ENCODE measurements at places on chromosomes 16 and 17.
A peak's percentile ranks its signal among the peaks of the same experiment; 100 is the strongest.

DNA sequence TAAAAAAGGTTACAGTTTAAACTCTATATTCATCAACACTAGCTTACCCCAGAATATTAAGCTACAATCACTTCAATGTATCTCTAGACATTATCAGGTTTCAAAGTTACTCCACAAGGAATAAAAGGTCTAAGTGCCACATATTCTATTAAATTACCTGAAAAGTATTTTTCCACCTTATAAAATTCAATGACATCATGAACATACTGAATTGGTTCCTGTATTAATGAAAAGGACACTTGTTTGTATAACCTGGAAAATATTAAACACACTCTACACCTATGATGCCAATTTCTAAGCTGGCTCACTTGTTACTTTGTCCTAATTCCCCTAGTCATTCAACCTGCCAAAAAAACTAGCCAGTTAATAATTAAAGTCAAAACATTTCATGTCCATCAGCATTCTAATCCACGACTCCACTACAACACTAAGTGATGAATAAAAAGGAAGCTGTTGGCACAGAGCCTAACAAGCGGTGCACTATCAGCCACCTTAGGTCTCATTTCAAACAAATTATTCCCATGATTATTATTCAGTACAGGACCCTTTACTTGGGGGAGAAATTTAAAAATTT, 12.2 kb downstream of the MED13 start:
- H3K27me3 ChIP-seq = no peaks in the 10 kb centered on the region
- DNase-seq = no peak
- H3K27ac ChIP-seq = no peak overlapping the region
- H3K4me3 ChIP-seq = no peak overlapping the region
- peaks cover 2% of the 10 kb centered on the region for H3K36me3 ChIP-seq

DNA sequence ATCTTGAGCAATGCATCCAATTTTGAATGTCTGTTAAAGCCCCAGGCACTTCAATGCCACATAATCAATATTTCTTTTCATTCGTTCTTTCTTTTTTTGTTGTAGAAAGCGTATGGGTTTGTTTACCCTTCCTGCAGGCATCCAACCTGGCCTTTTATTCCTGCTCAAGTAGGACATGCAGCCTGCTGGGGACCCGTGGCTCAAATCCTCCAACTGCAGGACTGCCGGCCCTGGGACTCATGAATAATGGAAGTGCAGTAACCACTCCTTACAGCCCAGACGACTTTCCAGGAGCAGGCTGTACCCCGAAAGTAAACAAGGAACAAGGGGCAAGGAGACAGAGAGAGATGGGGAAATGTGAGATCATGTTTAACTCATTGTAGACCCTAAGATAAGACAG, 126.4 kb downstream of the SALL1 start:
- H3K27me3 ChIP-seq = no peaks in the 10 kb centered on the region
- no peak overlapping the region for H3K4me3 ChIP-seq
- no peak for DNase-seq
- H3K27ac ChIP-seq = no peak overlapping the region
- H3K36me3 ChIP-seq = no peaks in the 10 kb centered on the region

GRCh38 chr16:89324056-89325010, 106.8 kb downstream of the ZNF778 start:
- no peak overlapping the region for H3K27ac ChIP-seq
- peaks cover 2% of the 10 kb centered on the region for H3K36me3 ChIP-seq
- peaks cover 40% of the 10 kb centered on the region for H3K4me1 ChIP-seq
- no peak for DNase-seq

GRCh38 chr16:8736123-8736668, 61.2 kb downstream of the TMEM186 start:
- H3K4me1 ChIP-seq = no peaks in the 10 kb centered on the region
- H3K27ac ChIP-seq = no peak overlapping the region
- no peak for DNase-seq
- no peak overlapping the region for H3K4me3 ChIP-seq
- peaks cover 1% of the 10 kb centered on the region for H3K36me3 ChIP-seq
- H3K27me3 ChIP-seq = no peaks in the 10 kb centered on the region

- H3K4me3 ChIP-seq = no peak overlapping the region
- H3K27me3 ChIP-seq = no peaks in the 10 kb centered on the region
- peaks cover 49% of the 10 kb centered on the region for H3K4me1 ChIP-seq
- H3K27ac ChIP-seq = no peak overlapping the region
- no peaks in the 10 kb centered on the region for H3K36me3 ChIP-seq
- DNase-seq = no peak
Measured at GRCh38 chr16:84643180-84643583, 5.1 kb upstream of the KLHL36 start.

DNA sequence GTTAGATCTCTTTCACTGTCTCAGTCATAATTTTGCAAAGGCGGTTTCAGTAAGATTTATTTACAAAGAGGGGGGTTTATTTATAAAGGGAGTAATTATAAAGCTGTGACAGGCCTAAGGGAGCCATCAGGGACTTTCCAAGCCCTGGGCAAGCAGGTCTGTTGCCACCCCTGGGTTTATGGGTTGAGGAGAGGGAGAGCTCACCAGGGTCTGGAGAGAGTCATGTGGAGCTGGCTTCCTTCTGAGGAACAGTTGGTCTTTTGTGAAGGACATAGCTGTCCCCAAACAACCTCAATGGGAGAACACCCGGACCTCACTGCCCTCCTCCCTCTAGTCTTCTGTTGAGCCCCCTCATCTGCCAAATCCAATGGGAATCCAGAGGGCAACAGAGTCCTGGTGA, 9.8 kb downstream of the ITGAM start:
- H3K36me3 ChIP-seq = no peaks in the 10 kb centered on the region
- DNase-seq = no peak
- no peaks in the 10 kb centered on the region for H3K4me1 ChIP-seq
- no peak overlapping the region for H3K27ac ChIP-seq

- no peak overlapping the region for H3K4me3 ChIP-seq
- H3K4me1 ChIP-seq = no peaks in the 10 kb centered on the region
- no peaks in the 10 kb centered on the region for H3K36me3 ChIP-seq
- no peak for DNase-seq
Measured at GRCh38 chr17:40516581-40517285, 15.3 kb upstream of the TNS4 start.

DNA sequence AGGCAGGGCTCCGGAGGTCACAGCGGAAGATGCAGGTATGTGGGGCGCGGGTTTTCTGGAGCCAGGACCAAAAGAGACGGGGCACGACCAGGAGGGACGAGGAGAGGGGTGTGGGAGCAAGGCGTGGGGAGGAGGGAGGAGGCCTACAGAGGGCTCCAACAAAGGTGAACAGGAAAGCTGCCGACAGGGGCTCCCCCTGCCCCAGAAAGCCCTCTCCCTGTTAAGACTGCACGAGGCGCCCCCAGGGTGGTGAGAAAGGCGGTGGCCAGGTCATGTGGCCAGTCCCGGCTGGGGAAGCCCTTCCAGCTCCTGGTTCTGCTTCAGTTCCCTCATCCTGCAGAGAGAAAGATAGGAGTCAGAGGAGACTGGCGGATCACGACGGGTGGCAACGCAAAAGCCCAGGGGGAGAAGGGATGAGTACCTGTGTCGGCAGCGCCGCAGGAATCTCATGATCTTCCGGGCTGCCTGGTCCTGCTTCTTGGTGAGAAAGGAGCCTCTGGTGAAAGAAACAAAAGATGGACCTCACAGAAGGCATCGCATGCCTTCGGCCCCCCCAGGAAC, 949 bp upstream of the SPAG7 start:
- H3K4me1 ChIP-seq = peaks cover 15% of the 10 kb centered on the region
- DNase-seq = no peak
- H3K27me3 ChIP-seq = no peaks in the 10 kb centered on the region
- H3K27ac ChIP-seq = peak overlapping the region; percentile 82
- peak overlapping the region; percentile 85 for H3K4me3 ChIP-seq
- peaks cover 28% of the 10 kb centered on the region for H3K36me3 ChIP-seq

DNA sequence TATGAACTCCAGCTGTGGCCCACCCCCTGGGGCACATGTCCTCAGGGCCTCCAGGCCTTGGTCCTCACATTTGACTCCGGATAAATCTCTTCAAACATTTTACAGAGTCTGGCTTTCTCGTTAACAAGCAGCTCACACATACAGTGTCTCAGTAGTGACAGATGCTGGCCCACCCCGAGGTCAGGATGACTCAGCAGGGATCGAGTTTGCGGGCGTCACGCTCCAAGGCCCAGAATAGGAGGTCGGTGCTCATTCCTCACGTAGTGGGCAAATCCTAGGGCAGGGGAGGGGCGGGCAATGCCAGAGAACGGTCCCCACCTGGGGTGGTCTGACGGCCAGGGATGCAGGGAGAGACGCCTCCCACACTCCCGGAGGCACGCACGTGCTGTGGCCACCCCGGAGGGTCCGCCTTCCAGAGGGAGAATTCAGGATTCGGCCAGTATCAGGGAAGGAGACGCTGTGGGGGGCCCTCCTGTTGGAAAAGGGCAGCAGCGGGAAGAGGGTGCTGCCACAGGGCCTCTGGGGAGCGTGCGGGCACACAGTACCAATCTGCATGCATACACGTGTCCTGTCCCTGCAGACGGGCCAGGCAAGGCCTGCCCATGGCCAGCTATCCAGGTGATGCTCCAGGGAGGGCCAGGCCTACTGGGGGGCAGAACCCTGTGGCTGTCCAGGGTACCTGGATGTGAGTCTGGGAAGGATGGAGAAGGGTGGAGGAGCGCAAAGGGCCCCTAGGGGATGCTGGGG, 8.6 kb downstream of the SLC7A5 start:
- H3K36me3 ChIP-seq = no peaks in the 10 kb centered on the region
- no peak for DNase-seq
- no peak overlapping the region for H3K4me3 ChIP-seq

DNA sequence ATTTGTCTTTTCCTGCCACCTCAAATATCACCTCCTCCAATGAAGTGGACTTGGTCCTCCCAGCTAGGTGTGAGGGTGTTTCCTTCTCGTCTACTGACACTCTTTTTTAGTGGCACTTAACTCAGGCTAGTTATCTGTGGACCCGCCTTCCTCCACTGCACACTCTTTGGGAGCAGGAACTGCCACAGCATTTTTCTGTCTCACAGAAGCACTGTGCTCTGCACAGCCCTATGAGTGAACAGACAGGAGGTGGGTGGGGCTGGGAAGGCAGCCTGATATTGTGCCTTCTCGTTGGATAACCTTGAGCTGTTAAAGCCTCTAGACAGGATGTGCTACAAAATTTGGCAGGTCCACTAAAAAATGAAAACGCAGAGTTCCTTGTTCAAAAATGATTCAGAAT, 31.9 kb upstream of the HOXB13 start:
- no peak overlapping the region for H3K27ac ChIP-seq
- no peak for DNase-seq
- peaks cover 81% of the 10 kb centered on the region for H3K27me3 ChIP-seq
- H3K36me3 ChIP-seq = no peaks in the 10 kb centered on the region
- H3K4me3 ChIP-seq = no peak overlapping the region
- H3K4me1 ChIP-seq = no peaks in the 10 kb centered on the region

- no peaks in the 10 kb centered on the region for H3K27me3 ChIP-seq
- no peak overlapping the region for H3K4me3 ChIP-seq
- no peak for DNase-seq
- no peaks in the 10 kb centered on the region for H3K36me3 ChIP-seq
- no peaks in the 10 kb centered on the region for H3K4me1 ChIP-seq
- no peak overlapping the region for H3K27ac ChIP-seq
Measured at GRCh38 chr16:19753815-19754643, 36.0 kb downstream of the IQCK start.

- H3K4me1 ChIP-seq = peaks cover 13% of the 10 kb centered on the region
- DNase-seq = no peak
- no peak overlapping the region for H3K4me3 ChIP-seq
- H3K36me3 ChIP-seq = no peaks in the 10 kb centered on the region
- H3K27ac ChIP-seq = no peak overlapping the region
Measured at GRCh38 chr16:162271-162991, 3.3 kb upstream of the HBM start.

DNA sequence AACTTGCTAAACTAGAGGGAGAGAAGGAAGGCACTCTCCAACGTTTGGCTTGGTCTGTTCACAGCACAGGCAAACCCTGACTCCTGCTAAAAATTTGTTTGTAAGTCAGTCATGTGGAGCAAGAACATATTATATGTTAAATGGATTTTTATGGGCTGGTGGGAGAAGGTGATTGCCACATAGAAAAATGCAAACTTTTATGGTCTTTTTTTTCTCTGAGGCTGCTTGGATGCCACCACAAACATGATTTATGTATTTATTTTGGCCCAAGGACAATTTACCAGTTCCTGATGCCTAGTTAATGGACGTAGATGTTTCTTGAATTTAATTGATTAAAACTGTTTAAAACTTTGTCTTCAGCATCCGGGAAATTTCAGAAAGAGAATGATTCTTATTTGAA, 274.2 kb upstream of the MYOCD start:
- H3K4me1 ChIP-seq = peaks cover under 1% of the 10 kb centered on the region
- H3K27ac ChIP-seq = no peak overlapping the region
- H3K36me3 ChIP-seq = no peaks in the 10 kb centered on the region
- no peaks in the 10 kb centered on the region for H3K27me3 ChIP-seq
- no peak overlapping the region for H3K4me3 ChIP-seq

- no peaks in the 10 kb centered on the region for H3K36me3 ChIP-seq
- peaks cover 3% of the 10 kb centered on the region for H3K27me3 ChIP-seq
- H3K4me1 ChIP-seq = no peaks in the 10 kb centered on the region
Measured at GRCh38 chr17:79517827-79518584, 92.8 kb downstream of the RBFOX3 start.

GRCh38 chr16:82280867-82281266, 110.8 kb upstream of the MPHOSPH6 start:
- no peaks in the 10 kb centered on the region for H3K4me1 ChIP-seq
- no peaks in the 10 kb centered on the region for H3K36me3 ChIP-seq
- H3K27ac ChIP-seq = no peak overlapping the region

- no peak overlapping the region for H3K4me3 ChIP-seq
- H3K4me1 ChIP-seq = peaks cover 13% of the 10 kb centered on the region
- H3K27ac ChIP-seq = no peak overlapping the region
- no peaks in the 10 kb centered on the region for H3K27me3 ChIP-seq
- DNase-seq = no peak
Measured at GRCh38 chr16:70753694-70754325, 47.1 kb downstream of the VAC14 start.

GRCh38 chr16:67158637-67159600, 790 bp downstream of the TRADD start:
- H3K4me3 ChIP-seq = peak overlapping the region; percentile 73
- H3K27ac ChIP-seq = no peak overlapping the region
- DNase-seq = no peak
- H3K4me1 ChIP-seq = peaks cover 11% of the 10 kb centered on the region
- no peaks in the 10 kb centered on the region for H3K36me3 ChIP-seq
- H3K27me3 ChIP-seq = peaks cover 75% of the 10 kb centered on the region

- no peak for DNase-seq
- peaks cover 67% of the 10 kb centered on the region for H3K4me1 ChIP-seq
- H3K27ac ChIP-seq = peak overlapping the region; percentile 97
- no peak overlapping the region for H3K4me3 ChIP-seq
- H3K36me3 ChIP-seq = no peaks in the 10 kb centered on the region
Measured at GRCh38 chr17:40108970-40109824, 8.8 kb upstream of the NR1D1 start.

GRCh38 chr16:2742323-2743006, 10.0 kb upstream of the SRRM2 start:
- peaks cover 18% of the 10 kb centered on the region for H3K4me1 ChIP-seq
- H3K36me3 ChIP-seq = no peaks in the 10 kb centered on the region
- H3K27ac ChIP-seq = no peak overlapping the region
- no peak for DNase-seq

DNA sequence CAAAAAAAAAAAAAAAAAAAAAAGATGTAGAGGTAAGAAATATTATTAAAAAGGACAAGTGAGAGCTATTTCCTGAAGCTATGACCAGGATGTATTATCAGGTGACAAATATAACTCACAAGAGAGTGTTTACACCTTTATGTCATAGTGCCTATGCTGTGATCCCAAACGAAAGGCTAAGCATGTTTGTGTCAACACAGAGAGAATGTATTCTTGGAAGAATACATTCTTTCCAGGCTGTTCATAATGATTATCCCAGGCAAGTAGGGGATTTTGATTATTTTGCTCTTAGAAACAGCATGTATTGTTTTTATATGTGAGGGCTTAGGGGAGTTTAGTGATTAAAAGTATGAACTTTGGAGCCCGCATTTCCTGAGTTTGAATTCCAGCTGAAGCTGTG, 175.0 kb downstream of the SPECC1 start:
- no peak overlapping the region for H3K4me3 ChIP-seq
- DNase-seq = no peak
- no peak overlapping the region for H3K27ac ChIP-seq
- peaks cover 6% of the 10 kb centered on the region for H3K4me1 ChIP-seq
